ENCODE measurements at places on chromosomes 2 and 18. TPM values are rescaled to one million over a fixed set of nuclear protein-coding genes. Genes with fewer than 3 reads are reported as not detected.
A peak's percentile ranks its signal among the peaks of the same experiment; 100 is the strongest.

TBC1D8 gene
- 89.7 TPM for total RNA-seq

MAP4K4 gene
- total RNA-seq: 74.7 TPM

DNA sequence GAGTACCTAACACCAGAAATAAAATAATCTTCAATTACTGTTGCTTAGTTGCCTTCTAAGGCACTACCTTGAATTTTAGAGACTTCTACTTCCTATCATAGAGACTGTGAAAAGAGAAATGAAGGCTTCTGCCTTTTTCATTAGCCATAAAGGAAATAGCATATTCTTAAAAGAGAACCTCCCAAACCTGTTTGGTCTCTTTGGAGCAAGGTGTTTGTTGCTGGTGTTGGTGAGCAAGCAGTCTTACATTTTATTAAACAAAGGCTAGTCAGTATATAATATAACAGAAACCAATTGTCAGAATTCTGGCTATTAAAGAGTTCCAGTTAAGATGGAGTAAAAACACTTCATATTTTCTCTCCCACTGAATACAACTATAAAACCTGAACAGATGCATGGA is 116.4 kb downstream of the TAF4B start:
- H3K36me3 ChIP-seq: no peaks in the 10 kb centered on the region
- peaks cover 3% of the 10 kb centered on the region for H3K4me1 ChIP-seq
- H3K27me3 ChIP-seq: no peaks in the 10 kb centered on the region
- H3K27ac ChIP-seq: peak overlapping the region; percentile 45
- no peak for DNase-seq

SLC4A5 gene
- 2.1 TPM for total RNA-seq

- no peaks in the 10 kb centered on the region for H3K4me1 ChIP-seq
- no peak overlapping the region for H3K4me3 ChIP-seq
- no peaks in the 10 kb centered on the region for H3K36me3 ChIP-seq
- no peaks in the 10 kb centered on the region for H3K27me3 ChIP-seq
- peak overlapping the region; percentile 68 for H3K27ac ChIP-seq
- no peak for DNase-seq
Observed at GRCh38 chr2:37656512-37657423, 14.7 kb downstream of the CDC42EP3 start.

DNA sequence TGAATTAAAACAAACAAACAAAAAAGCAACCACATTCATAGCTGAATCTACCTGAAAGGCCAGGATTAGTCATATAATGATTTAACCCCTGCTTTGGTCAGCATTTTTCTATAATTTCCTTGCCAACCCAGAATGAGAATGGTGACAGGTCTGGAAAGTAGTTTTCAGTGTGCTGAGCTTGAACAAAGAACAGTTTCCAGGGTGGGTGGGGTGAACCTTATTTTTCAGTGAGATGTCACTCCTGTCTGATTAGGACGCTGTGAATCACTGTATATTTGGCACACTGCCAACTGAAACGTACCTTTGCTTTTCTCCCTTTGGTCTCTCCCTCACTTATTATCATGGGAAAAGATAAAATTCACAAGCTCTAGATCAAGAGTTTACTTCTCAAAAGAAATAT is 35.0 kb upstream of the DSC1 start:
- no peaks in the 10 kb centered on the region for H3K36me3 ChIP-seq
- no peak overlapping the region for H3K27ac ChIP-seq
- no peaks in the 10 kb centered on the region for H3K27me3 ChIP-seq
- DNase-seq: no peak
- no peak overlapping the region for H3K4me3 ChIP-seq

DNA sequence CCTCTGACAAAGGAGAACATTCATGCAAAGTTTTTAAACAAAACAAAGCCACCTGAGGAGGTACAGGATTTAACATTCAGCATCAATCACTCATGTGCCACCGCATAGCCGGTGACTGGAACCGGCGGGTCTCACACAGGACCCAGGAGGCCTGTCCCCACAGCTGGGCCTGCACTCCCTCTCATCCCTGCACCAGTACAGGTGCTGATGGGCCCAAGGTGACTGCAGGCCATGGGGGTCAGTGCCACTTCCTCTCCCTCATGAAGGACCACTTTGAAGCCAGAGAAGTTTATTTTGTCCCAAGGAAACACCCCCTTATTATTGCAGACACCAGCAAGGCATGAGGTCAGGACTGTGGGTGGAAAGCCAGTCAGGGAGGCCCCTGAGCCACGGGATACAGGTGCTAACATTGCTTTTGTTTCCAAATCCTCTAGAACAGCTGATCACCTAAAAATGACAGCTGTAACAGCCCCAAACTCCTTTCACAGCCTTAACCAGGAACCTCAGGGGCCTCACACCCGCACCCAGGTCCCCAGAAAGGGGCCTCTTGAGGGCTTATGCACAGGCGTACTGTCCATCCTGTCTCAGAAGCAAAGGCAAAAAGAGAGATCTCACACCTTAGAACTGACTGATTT is 14.0 kb downstream of the PARD6G start:
- H3K27me3 ChIP-seq: no peaks in the 10 kb centered on the region
- H3K4me3 ChIP-seq: no peak overlapping the region
- H3K36me3 ChIP-seq: no peaks in the 10 kb centered on the region

DNA sequence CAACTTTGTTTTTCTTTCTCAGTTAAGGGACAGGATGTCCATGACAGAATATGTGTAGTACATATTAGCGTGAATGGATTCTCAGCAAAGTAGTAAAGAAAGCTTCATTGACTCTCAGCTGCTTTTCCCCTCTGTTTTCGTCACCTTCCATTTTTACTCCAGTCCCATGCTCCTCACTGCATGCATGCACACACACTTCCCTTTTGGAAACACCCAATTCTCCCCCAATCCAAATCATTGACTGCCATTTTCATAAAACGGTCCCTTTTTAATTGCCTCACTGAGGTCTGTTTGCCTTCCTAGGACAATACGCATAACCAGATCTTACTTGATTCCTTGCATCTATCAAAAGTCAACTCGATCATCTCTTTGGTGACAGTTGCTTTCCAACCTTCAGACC is 287.5 kb upstream of the PARD3B start:
- DNase-seq: no peak
- H3K27ac ChIP-seq: no peak overlapping the region
- H3K4me1 ChIP-seq: no peaks in the 10 kb centered on the region
- no peaks in the 10 kb centered on the region for H3K36me3 ChIP-seq
- H3K4me3 ChIP-seq: no peak overlapping the region
- H3K27me3 ChIP-seq: no peaks in the 10 kb centered on the region

REG3G gene
- not detected for total RNA-seq

DNA sequence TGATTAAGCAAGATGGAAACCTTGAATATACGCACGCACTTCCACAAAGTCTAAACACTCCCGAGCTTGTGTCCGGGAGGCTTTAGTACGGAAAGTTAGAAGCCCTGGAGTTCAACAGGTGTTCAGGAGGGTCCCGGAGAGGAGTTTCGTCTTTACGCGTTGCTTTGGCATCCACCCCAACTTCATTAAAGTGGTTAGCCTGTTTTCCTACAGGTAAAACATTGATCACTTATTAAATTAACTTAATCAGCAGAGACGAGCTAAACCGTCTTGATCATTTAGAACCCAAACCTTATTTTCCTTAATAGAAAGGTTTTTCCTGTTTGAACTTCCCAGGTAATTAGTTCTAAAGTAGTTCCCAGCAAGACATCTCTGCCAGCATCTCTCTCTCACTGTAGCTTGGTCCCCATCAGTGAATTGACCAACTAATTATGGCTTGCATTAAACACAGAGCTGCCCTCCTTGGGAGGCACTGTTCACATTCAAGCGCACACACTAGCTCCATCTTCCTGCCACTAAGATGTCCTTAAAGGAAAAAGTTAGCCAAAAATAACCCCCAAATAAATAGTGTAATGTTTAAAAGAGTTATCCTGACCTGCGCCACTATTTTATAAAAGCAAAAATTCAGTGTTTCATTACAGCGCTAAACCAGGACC is 1.4 kb downstream of the NPAS2 start:
- H3K36me3 ChIP-seq: no peaks in the 10 kb centered on the region
- peak overlapping the region; percentile 71 for H3K27ac ChIP-seq
- H3K4me3 ChIP-seq: peak overlapping the region; percentile 94
- no peaks in the 10 kb centered on the region for H3K4me1 ChIP-seq

CPLX4 gene
- not detected for total RNA-seq

GRCh38 chr2:19355416-19355821 is 3.0 kb downstream of the OSR1 start:
- H3K27ac ChIP-seq: peak overlapping the region; percentile 74
- peaks cover 30% of the 10 kb centered on the region for H3K27me3 ChIP-seq
- peak overlapping the region; percentile 59 for H3K4me3 ChIP-seq
- no peak for DNase-seq

DNA sequence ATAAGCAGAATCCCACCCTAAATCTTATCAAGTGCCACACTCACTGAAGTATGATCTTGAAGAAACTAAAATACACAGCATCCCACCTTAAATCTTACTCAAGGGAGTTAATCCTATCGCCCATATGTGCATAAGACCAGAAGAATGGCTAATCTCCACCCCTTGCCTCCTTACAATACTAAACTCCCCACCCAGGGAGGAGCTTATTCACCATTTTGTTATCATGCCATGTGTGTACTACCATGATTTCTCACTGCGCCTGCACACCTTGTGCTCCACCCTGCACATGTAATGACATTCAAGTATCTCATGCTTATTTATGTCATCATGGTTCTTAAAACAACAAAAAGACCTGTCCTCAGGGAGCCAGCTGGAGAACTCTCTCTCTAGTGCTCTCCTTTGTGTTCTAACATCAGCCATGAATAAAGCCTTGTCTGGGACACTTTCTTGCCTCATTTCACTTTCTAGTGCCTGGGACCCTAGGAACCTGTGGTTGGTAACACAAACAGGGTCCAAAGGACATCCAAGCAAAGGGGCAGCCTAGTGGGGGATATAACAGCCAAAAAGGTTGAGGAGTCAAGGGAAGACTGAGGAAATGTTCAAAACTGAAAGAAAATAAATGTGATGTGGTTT is 87.4 kb downstream of the SLC66A3 start:
- no peak overlapping the region for H3K4me3 ChIP-seq
- no peaks in the 10 kb centered on the region for H3K27me3 ChIP-seq
- no peak overlapping the region for H3K27ac ChIP-seq
- no peaks in the 10 kb centered on the region for H3K36me3 ChIP-seq

GRCh38 chr2:236452238-236452637 is 117.4 kb upstream of the ACKR3 start:
- no peak overlapping the region for H3K27ac ChIP-seq
- no peaks in the 10 kb centered on the region for H3K4me1 ChIP-seq
- no peak for DNase-seq

TNFRSF11A gene
- total RNA-seq: 6.4 TPM

DNA sequence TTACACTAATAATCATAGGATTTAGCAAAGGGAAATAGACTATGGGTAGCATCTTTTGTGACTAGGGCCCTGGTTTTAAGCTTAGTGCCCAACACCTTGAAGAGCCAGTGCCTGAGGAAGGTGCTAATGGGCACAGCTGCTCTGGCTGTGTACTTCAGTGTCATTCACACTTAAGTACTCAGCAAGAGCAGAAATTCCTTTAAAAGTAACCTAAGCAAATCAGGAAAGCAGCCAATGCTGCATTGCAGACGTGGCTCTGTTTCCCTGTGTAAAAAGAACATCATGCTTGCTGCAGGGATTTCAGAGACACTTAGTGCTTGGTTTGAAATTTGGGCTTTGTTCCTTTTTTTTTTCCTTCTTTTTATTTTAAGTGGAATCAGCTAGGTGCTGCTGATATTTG is 505.4 kb downstream of the SUCLG1 start:
- no peaks in the 10 kb centered on the region for H3K27me3 ChIP-seq
- H3K4me3 ChIP-seq: no peak overlapping the region
- no peak overlapping the region for H3K27ac ChIP-seq
- no peaks in the 10 kb centered on the region for H3K36me3 ChIP-seq
- DNase-seq: no peak

- no peaks in the 10 kb centered on the region for H3K27me3 ChIP-seq
- H3K4me1 ChIP-seq: no peaks in the 10 kb centered on the region
- no peak overlapping the region for H3K27ac ChIP-seq
- no peak for DNase-seq
- H3K4me3 ChIP-seq: no peak overlapping the region
Observed at GRCh38 chr2:28522481-28522880, 26.6 kb downstream of the PLB1 start.

GRCh38 chr2:236576087-236576486 is 6.5 kb downstream of the ACKR3 start:
- no peaks in the 10 kb centered on the region for H3K27me3 ChIP-seq
- H3K4me3 ChIP-seq: no peak overlapping the region
- H3K36me3 ChIP-seq: no peaks in the 10 kb centered on the region
- H3K27ac ChIP-seq: no peak overlapping the region
- H3K4me1 ChIP-seq: no peaks in the 10 kb centered on the region

Measured in breast epithelium (tissue), 4 donors.